Spleen (tissue), 13 donors: ENCODE measurements at places on chromosomes 6 and 20. TPM values are rescaled to one million over a fixed set of nuclear protein-coding genes. Genes with fewer than 3 reads are reported as not detected.

The ANKRD66 gene
- not detected for total RNA-seq

The CLDN20 gene
- total RNA-seq, result not detected

The PCMTD2 gene
- total RNA-seq, result 59.1 TPM

The CD93 gene
- 71.4 TPM for total RNA-seq

GRCh38 chr6:4281341-4282293 lies 146.2 kb upstream of the ECI2 start:
- DNase-seq, result peak; percentile 85

GRCh38 chr6:22073516-22074198 lies 223.2 kb downstream of the PRL start:
- no peak for DNase-seq

GRCh38 chr6:68559716-68560115 lies 75.4 kb upstream of the ADGRB3 start:
- no peak for DNase-seq

DNA sequence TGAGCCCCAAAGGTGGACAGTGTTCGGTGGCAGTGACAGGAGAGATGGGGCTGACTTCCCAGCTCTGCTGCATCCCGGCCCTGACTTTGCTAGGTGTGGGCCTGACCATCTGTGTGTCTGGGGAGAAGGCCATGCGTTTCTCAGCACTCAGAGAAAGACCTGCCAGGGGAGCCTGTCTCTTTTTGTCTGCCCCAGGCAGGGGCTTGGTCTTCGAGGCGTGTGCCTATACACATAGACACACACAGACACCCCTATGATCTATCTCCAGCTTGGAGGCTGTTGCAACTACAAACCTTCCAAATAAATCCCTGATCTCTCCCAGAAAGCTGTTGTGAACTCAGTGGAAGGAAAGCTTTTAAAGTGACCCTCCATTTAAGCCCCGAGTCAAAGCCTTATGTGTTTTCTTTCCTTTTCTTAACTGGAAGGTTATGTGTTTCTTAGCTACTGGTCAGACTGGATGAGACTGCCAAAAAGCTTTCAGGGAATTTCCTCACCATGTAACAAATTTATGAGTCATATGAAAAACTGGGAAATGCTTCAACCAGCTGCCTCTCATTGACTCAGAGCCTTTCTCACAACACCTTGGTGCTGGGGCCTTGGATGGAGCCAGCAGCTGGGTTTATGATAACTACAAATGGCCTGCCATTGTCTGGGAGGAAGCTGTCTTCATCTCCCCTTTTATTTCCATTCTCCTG lies 102.6 kb downstream of the CDC5L start:
- no peak for DNase-seq

The PRDM13 gene
- not detected for total RNA-seq

The TREM1 gene
- 14.8 TPM for total RNA-seq

The ME1 gene
- 8.2 TPM for total RNA-seq

The MAPK14 gene
- total RNA-seq, result 92.1 TPM

DNA sequence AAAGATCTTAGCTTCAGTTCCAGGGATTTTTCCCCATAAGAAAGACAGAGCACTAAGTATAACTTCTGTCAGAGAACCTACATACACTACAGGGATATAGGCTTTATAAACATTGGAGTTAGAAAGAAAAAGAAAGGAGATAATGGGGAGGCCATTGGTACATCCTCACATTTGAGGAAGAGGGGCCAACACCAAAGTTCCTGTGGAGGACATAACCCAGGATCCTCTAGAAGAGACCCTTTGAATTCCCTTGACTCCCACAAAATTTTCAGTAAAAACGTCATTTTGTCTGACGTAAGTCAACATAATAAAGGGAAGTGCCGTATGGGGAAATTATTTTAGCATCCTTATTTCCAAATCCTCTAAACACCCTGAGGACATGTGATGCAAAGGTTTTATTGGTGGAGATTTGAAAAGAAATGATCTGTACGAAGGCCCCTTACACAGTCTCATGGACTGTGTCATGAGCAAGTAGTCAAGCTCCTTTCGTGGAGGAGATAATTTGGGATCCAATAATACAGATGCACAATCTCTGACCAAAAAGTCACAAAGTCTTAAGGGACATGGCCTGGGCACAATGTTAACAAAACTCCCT lies 33.2 kb downstream of the HLA-DRA start:
- no peak for DNase-seq

DNA sequence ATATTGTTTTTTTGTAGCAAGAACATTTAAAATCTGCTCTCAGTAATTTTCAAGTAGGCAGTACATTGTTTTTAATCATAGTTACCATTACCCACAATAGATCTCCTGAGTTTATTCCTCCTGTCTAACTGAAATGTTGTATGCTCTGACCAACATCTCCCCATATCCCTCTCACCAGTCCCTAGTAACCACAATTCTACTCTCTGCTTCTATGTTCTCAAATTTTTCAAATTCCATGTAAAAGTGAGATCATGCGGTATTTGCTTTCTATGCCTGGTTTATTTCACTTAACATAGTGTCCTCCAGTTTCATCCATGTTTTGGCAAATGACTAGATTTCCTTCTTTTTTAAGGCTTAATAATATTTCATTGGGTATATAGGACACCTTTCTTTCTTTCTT lies 300.5 kb downstream of the KCNQ5 start:
- no peak for DNase-seq

- DNase-seq, result no peak
Observed at GRCh38 chr6:142804490-142804889, 140.5 kb downstream of the HIVEP2 start.

The GPR6 gene
- total RNA-seq, result not detected

The PHF3 gene
- total RNA-seq, result 77.1 TPM

The TNFRSF21 gene
- 34.9 TPM for total RNA-seq

The NCOA3 gene
- 78.6 TPM for total RNA-seq
